ENCODE measurements at places on chromosomes 5 and 9. TPM values are rescaled to one million over a fixed set of nuclear protein-coding genes. Genes with fewer than 3 reads are reported as not detected.

INSYN2B gene
- 33.5 TPM for total RNA-seq

MZB1 gene
- not detected for total RNA-seq

GRCh38 chr9:88013035-88013434, 38.7 kb upstream of the CDK20 start:
- DNase-seq, result no peak

GRCh38 chr5:65244031-65244430, 237.7 kb downstream of the ADAMTS6 start:
- no peak for DNase-seq
